KG1 (cell line): ENCODE measurements at places on chromosomes 7 and 10.

- no peak for DNase-seq
These were observed 288.2 kb downstream of the ADK start for GRCh38 chr10:74439213-74439612.

DNA sequence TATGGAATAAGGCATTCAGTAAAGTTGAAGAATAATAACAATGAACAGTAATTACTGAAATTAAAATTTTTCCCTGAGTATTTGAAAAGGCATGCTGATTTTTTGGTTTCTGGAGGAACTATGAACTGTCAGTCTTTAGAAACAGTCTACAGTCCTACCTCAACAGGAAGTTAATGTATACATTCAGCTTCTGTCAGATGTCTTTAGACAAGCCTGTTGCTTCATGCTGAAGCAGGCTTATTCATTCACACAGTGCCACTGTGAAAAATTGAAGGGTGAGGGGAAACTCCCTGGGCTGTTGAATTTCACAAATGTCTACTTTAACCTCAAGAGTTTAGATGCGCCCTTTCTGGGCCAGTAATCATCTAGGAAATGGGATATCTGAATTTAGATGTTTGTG lies 3.5 kb downstream of the NRF1 start:
- DNase-seq, result no peak

DNA sequence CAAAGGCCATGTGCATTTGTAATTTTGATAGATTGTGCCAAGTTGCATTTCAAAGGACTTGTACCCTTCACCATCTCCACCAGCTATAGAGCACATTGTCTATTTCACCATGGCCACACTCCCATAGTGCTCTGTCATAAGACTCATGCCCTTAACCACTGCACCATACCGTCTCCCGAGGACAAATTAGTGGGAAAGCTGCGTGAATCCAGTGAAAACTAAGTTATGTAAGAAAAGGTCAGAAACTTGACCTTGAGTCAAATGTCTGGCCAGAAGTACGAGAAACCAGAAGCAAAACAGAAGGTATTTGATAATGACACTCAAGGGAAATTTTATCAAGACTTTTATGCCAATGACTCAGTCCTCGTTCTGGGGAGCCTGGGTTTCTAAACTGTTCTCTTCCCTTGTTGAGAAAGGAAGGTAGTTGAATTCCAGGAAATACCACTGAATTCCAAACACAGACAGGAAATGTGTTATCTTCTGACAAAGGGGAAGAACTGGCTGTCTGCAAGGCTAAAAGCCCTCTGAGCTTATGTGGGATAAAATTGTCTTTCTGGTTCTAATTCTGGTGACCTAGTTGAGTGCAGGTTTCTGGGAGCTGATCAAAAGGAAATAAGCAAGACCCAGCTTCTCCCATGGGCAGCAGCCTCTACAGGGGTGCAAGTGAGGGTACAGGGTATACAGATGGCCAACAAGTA lies 49.7 kb downstream of the CDK1 start:
- no peak for DNase-seq

DNA sequence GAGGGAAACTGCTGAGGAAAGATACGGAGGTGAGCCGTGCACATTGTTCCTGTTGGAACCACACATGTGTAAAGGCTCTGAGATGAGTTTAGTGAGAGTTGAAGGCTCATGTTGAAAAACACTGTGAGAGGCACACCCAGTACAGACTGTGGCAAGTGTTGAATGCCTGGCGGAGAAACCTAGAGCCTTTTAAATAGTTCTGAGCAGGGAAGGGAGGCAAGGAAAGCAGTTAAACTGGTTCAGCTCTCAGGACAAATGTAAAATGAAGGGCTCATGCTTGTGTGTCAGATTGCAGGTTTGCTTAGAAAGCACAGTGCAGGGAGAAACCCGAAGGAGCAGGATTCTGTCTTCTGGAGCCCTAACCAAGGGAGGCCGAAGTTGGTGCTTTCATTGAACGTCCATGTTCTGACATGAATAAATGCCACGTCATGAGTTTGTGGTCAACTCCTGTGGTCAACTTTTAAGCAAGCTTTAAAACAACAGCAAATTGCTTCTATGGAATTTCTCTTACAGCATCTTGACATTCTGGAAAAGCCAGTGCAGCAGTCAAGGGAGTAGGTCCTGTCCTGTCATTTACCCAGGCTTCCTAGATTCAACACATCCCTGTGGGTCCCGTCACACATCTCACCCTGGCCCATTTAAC lies 650.9 kb upstream of the GALNT17 start:
- DNase-seq, result no peak

GRCh38 chr10:48199580-48200377 lies 74.7 kb downstream of the FRMPD2 start:
- DNase-seq, result peak; percentile 2

DNA sequence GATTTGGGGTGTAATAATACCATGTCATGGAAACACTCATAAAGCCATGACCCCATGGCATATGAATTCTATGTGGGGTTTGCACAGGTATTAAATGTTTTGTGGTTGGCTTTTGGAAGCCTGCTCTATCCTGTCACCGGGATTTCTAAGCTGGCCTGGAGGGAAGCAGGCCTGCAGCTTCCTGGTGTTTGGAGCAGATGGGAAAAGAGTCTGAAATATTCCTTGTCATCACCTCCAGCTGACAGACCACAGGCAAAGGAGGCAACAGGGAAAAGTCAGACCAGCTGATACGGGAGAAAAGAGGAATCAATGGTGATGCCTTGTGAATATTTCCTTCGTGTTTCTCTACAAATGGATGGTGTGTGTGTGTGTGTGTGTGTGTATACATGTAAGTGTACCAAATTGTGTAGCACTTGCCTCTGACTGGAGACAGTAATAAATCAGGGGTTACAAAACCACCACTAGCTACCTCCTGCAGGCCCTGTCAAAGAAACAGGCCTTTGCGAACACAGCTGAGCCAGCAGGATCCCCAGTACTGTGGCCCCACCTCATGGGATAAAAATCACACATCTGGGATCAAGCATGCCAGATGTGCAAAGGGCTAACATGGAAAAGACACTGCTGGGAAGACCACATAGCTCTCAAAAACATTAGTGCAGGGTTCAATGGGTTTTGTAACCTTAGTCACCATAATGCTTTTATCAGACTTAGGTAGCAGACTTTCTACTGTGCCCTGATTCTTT lies 120.8 kb upstream of the HPS1 start:
- no peak for DNase-seq

DNA sequence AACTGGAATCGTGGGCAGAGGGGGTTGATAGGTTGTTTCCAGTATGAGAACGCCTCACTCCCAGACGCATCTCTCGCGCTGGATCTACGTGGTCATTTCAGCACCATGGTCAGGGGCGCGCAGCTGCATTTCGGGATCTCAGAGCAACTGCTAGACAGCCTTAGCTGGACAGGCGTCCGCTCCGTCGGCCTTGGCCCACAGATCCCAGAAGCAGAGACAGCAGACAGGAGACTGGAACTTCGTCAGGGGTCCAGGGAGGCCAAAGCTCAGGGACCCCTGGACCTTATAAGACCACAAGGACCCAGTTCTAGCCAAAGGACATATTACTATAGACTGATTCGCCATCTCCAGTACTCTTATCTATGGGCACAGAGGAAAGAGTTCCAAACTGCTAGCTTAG lies 5.3 kb downstream of the NEUROG3 start:
- DNase-seq, result no peak

DNA sequence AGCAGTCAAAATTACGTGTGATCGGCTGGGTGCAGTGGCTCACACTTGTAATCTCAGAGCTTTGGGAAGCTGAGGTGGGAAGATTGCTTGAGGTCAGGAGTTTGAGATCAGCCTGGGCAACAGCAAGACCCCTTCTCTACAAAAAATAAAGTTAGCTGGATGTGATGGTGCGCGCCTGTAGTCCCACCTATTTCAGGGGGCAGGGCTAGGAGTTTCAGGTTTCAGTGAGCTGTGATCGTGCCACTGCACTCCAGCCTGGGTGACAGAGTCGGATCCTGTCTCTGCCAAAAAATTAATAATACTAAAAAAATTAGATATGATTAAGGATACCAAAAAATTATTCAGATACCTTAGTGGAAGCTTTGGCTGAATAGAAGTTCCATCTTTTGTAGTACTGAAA lies 136.4 kb downstream of the SDK1 start:
- no peak for DNase-seq
